WTC11 (cell line): ENCODE measurements at places on chromosomes 1 and 21. TPM values are rescaled to one million over a fixed set of nuclear protein-coding genes. Genes with fewer than 3 reads are reported as not detected.

AMY1B gene
- total RNA-seq = not detected in 3 replicates

FMO1 gene
- 0.30 TPM in 1 of 3 replicates, not detected in the others for total RNA-seq

SPRR2G gene
- total RNA-seq = not detected in 3 replicates

USH2A gene
- total RNA-seq = 0.07 to 0.37 TPM (median 0.32 TPM) in 3 replicates

EPHA8 gene
- 3.8 to 7.1 TPM (median 5.6 TPM) in 3 replicates for total RNA-seq

RGS2 gene
- total RNA-seq = 13.1 to 19.1 TPM (median 18.7 TPM) in 3 replicates
